ENCODE measurements at places on chromosomes 3 and 15. TPM values are rescaled to one million over a fixed set of nuclear protein-coding genes. Genes with fewer than 3 reads are reported as not detected.

The IL17RC gene
- total RNA-seq = 0.81 TPM

The FOXL2 gene
- total RNA-seq = not detected

The PRSS50 gene
- not detected for total RNA-seq

The TM6SF1 gene
- total RNA-seq = 0.50 TPM

The CLRN1 gene
- total RNA-seq = not detected

The EPHB1 gene
- 0.69 TPM for total RNA-seq

The FBXO40 gene
- not detected for total RNA-seq

The FAM43A gene
- total RNA-seq = 9.4 TPM

GRCh38 chr3:178703268-178703975 is 167.2 kb downstream of the KCNMB2 start:
- no peaks in the 10 kb centered on the region for H3K27me3 ChIP-seq
- no peaks in the 10 kb centered on the region for H3K36me3 ChIP-seq
- H3K4me1 ChIP-seq = no peaks in the 10 kb centered on the region
- DNase-seq = no peak

DNA sequence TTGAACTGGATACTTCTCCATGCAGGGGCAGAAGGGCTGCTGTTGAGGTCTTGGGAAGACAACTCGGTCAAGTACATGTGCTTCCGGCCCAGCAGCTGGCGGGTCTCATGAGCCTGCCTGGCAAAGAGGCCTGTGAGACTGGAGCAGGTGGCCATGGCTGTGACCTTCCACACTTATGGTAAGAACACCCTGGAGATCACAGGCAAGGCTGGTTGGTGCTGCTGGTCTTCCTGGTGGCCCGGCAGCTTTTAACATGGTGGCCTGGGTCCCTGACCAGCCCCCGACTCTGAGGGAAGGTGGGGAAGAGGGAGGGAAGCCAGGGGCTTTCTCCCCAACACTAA is 15.4 kb downstream of the CHRD start:
- H3K27ac ChIP-seq = no peak overlapping the region
- no peaks in the 10 kb centered on the region for H3K4me1 ChIP-seq
- no peaks in the 10 kb centered on the region for H3K27me3 ChIP-seq
- DNase-seq = no peak
- H3K4me3 ChIP-seq = no peak overlapping the region

DNA sequence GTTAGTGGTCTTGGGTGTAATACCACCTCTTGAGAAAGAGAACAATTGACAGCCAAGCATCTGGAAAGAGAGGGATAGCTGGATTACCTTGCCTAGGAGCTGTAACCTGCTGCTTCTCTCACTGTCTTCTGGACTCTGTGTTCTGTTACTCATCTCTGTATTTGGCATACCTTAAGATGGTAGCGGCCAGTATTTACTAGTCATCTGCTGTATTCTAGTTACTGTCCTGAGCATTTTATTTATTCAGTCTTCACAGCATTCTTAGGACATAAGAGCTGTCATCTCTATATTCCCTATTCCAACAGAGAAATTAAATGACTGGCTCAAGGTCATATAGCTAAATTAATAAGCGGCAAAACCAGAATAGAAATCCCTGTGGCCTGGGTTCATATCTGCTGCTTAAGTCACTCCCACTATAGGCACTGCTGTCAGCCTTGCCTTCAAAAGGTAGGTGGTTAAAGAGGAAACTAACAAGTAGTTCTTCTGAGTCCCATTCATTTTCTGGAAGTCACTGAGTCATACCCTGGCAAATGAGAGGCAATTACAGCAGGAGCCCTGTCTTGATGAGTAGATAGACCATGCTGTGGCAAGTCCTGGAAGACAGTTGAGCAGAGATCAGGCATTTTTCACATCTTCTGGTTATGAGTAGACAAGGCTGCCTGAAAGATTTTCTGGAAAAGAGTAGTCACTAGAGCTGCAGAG is 68.2 kb downstream of the RAB7A start:
- H3K27me3 ChIP-seq = no peaks in the 10 kb centered on the region
- peaks cover 58% of the 10 kb centered on the region for H3K4me1 ChIP-seq
- H3K27ac ChIP-seq = peak overlapping the region; percentile 18
- no peak for DNase-seq
- H3K4me3 ChIP-seq = no peak overlapping the region

DNA sequence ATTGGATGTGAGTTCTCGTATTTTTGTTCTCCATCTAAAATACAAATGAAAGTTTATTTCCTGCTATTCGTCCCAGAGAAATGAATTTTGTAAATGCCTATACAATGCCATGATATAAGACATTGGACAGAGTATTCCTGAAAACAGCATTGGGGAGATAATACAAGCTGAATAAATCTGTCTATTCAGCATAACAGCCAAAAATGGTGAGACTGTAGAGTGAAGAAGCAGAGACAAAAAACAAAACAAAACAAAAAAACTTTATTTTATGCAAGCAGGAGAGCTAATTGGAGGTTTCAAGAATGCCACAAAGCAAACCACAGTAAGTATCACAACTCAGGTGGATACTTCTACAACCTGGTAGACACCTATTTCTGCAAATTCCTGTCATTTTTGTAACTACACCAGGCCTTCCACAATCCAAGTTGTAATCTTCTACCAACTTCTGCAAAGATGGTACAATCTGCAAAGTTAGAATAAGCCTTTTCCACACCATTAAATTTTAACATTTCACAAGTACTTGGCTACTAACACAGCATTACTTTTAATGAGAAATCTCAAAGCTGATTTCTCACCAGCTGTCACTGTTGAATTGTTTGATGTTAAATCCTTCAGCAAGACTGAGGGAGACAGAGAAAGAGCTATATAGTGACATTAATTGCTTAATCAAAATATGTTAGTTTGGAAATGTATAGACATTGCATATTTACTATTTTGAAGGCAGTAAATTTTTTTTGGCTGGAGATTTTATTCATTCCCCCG is 163.1 kb downstream of the CLSTN2 start:
- no peaks in the 10 kb centered on the region for H3K27me3 ChIP-seq
- no peak overlapping the region for H3K27ac ChIP-seq
- no peaks in the 10 kb centered on the region for H3K36me3 ChIP-seq
- no peaks in the 10 kb centered on the region for H3K4me1 ChIP-seq

GRCh38 chr3:20488151-20488550 is 302.1 kb upstream of the SGO1 start:
- no peaks in the 10 kb centered on the region for H3K36me3 ChIP-seq
- no peak overlapping the region for H3K4me3 ChIP-seq
- no peak overlapping the region for H3K27ac ChIP-seq
- H3K27me3 ChIP-seq = no peaks in the 10 kb centered on the region
- no peak for DNase-seq

- H3K27me3 ChIP-seq = no peaks in the 10 kb centered on the region
- peaks cover 12% of the 10 kb centered on the region for H3K4me1 ChIP-seq
- no peak overlapping the region for H3K27ac ChIP-seq
- H3K4me3 ChIP-seq = no peak overlapping the region
- DNase-seq = no peak
Observed at GRCh38 chr3:102094506-102094905, 245.2 kb downstream of the NFKBIZ start.

DNA sequence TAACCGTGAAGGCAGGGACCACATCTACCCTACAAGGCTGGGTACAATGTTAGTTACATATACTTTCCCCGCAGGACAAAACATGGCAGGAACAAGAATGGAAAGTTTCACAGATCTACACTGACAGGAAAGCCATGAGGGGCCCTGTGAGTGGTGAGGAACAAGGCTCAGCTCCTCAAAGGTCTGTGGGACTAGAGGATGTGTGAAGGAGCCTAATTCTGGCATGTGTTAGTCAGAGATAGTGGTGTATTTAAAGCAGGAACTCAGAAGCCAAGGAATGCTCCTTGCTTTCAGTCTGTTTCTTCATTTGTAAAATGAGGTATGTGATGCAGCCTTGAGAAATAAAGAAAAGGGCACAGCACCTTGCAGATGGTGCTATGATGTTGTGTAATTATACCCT is 25.1 kb downstream of the ETV5 start:
- no peaks in the 10 kb centered on the region for H3K27me3 ChIP-seq
- no peak for DNase-seq
- no peaks in the 10 kb centered on the region for H3K36me3 ChIP-seq
- no peak overlapping the region for H3K4me3 ChIP-seq

GRCh38 chr3:57434041-57434440 is 110.1 kb downstream of the DNAH12 start:
- no peak overlapping the region for H3K27ac ChIP-seq
- no peaks in the 10 kb centered on the region for H3K27me3 ChIP-seq
- H3K36me3 ChIP-seq = no peaks in the 10 kb centered on the region
- no peak overlapping the region for H3K4me3 ChIP-seq

DNA sequence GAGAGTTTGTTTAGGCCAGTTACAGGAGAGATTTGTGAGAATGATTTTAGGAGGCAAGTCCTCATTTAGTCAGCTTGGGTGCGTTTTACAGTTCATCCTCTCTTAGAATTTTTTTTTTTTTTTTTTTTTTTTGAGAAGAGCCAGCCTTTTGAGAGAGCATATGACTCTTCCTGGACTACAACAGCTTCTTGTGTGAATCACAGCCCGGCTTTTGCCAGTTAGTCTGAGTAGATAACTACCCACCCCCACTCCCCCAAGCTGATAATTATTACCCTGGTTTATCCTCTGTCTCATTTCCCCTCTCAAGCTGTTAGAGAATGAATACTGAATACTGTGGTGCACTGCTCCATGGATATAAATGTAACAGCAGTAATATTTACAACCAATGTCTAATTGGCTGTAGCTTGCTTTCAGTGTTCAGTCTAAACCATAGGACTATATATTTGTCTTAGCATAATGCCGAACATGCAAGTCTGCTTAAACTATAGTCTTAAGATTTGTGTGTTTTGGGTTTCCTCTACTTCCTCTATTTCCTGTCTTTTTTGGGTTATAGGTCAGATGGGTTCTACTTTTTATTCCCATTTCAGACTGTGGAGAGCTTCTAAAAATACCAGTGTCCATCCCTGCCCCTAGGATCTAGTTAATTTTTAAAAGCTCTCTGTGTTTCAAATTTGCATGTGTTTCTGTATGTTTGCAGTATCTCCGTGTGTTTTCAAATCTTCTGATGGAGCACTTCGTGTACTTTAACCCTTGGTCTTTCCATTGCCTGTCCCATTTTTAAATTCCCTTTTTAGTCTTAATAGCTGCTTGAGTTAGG is 8.0 kb downstream of the CHD2 start:
- H3K27ac ChIP-seq = peak overlapping the region; percentile 95
- no peaks in the 10 kb centered on the region for H3K27me3 ChIP-seq
- no peak for DNase-seq
- H3K4me3 ChIP-seq = no peak overlapping the region

GRCh38 chr15:57090496-57090859 is 172.0 kb downstream of the TCF12 start:
- H3K4me1 ChIP-seq = no peaks in the 10 kb centered on the region
- H3K27me3 ChIP-seq = no peaks in the 10 kb centered on the region
- DNase-seq = no peak
- no peak overlapping the region for H3K4me3 ChIP-seq

DNA sequence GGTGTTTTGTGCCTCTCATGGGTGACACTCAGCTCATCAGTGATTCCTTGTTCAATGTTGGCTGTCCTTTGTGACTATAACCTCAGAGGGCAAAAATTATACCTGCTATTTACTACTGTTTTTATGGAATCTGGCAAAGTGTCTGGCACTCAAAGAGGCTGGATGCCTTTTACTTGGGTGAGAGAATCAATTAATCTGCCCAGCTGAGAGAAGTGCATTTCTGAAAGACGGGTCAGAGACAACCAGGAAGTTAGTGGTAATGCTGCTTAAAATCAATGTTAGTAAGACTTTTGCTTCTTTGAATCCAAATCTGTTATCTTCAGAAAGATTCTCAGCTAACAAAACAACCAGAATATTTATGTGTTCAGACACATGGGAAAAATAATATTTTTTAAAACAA is 436.2 kb upstream of the SUCLG2 start:
- H3K4me3 ChIP-seq = no peak overlapping the region
- no peaks in the 10 kb centered on the region for H3K36me3 ChIP-seq
- H3K27me3 ChIP-seq = no peaks in the 10 kb centered on the region
- H3K4me1 ChIP-seq = peaks cover 54% of the 10 kb centered on the region
- no peak overlapping the region for H3K27ac ChIP-seq
- no peak for DNase-seq

- H3K4me1 ChIP-seq = no peaks in the 10 kb centered on the region
- DNase-seq = no peak
- H3K4me3 ChIP-seq = no peak overlapping the region
- H3K27me3 ChIP-seq = no peaks in the 10 kb centered on the region
Observed at GRCh38 chr3:64970634-64971033, 282.8 kb upstream of the ADAMTS9 start.

GRCh38 chr3:101932326-101933068 is 83.2 kb downstream of the NFKBIZ start:
- no peaks in the 10 kb centered on the region for H3K27me3 ChIP-seq
- DNase-seq = no peak
- no peak overlapping the region for H3K4me3 ChIP-seq
- H3K36me3 ChIP-seq = no peaks in the 10 kb centered on the region

GRCh38 chr3:187773233-187774184 is 28.2 kb upstream of the BCL6 start:
- no peak overlapping the region for H3K27ac ChIP-seq
- DNase-seq = no peak
- no peaks in the 10 kb centered on the region for H3K27me3 ChIP-seq
- no peak overlapping the region for H3K4me3 ChIP-seq
- no peaks in the 10 kb centered on the region for H3K36me3 ChIP-seq

DNA sequence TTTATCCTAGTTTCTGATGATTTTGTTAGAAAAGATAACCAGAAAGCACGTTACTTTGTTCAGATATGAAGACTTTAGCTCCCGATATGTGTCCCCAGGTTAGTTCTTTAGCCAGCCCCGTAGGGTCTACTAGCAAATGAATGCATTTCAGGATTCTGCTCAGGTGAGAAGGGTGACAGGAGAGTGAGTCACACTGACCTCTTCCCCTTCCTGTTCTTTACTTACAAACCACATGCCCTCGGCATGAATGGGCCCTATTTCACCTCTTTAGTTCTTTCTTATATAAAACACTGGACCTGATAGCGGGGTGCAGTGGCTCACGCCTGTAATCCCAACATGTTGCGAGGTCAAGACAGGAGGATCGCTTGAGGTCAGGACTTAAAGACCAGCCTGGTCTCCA is 98.4 kb downstream of the SLC49A4 start:
- H3K27ac ChIP-seq = no peak overlapping the region
- no peaks in the 10 kb centered on the region for H3K4me1 ChIP-seq
- no peak for DNase-seq

DNA sequence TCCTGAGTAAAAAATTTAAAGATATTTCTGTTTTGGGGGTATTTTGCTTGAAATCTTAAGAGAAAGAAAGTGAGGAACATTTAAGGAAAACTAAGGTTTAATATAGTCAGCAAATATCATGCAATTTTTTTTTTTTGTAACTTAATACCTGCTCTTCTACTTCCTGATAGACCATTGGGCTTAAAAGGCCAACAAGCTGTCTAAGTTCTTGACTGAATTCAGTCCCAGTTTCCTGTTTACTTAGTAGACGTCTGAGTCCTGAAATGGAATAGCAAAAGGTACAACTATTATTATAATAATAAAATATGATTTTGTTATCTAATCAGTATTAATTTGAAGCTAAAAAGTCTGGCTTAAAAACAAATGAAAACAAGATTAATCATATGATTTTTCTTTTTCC is 37.9 kb downstream of the IQCB1 start:
- no peak overlapping the region for H3K4me3 ChIP-seq
- H3K4me1 ChIP-seq = no peaks in the 10 kb centered on the region
- no peaks in the 10 kb centered on the region for H3K27me3 ChIP-seq
- peaks cover 1% of the 10 kb centered on the region for H3K36me3 ChIP-seq

Data from CD4-positive, alpha-beta memory T cell (primary cell).